ENCODE measurements at places on chromosomes 13 and 19.

DNA sequence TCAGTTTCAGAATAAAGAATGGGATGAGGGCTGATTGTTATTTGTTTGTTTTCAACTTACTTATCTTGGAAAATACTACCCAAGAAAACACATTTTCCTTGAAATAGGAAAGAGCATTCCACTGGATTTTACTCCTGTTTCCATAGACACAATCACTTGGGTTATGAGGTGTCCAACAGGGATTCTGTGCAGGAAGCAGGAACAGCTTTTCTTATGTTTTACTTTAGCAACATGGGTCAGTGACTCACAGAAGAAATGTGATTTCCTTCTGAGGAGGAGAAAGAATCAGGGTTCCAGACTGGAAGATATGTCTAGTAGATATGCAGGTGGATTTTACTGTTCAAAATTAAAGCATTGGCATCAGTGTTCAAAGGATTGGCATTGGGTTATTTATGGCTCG, 180.8 kb upstream of the GPC6 start:
- DNase-seq: no peak

GRCh38 chr19:41265395-41266153, 1.4 kb downstream of the HNRNPUL1 start:
- DNase-seq: no peak

GRCh38 chr13:53747825-53748224, 719.2 kb downstream of the OLFM4 start:
- no peak for DNase-seq

- no peak for DNase-seq
Measured at GRCh38 chr13:44573790-44574465, 2.2 kb downstream of the TSC22D1 start.

DNA sequence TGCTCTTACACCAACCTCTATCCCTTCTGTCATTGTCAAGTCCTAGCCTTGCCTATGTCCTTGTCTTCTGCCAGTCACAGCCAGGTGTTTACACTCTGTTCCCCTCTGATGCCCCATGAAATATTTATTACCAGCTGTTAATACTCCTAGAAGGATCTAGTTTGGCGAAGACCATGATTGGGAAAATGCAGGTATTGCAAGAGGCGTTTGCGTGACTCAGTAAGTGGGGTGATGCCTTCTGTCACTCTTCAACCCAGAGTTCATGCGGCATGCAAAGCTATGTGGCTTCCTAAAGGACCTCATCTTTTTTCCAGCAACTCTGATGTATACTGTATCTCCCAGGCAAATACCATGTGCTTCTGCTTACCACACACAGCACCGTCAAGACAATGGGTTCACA, 81.8 kb upstream of the GJB6 start:
- DNase-seq: no peak

DNA sequence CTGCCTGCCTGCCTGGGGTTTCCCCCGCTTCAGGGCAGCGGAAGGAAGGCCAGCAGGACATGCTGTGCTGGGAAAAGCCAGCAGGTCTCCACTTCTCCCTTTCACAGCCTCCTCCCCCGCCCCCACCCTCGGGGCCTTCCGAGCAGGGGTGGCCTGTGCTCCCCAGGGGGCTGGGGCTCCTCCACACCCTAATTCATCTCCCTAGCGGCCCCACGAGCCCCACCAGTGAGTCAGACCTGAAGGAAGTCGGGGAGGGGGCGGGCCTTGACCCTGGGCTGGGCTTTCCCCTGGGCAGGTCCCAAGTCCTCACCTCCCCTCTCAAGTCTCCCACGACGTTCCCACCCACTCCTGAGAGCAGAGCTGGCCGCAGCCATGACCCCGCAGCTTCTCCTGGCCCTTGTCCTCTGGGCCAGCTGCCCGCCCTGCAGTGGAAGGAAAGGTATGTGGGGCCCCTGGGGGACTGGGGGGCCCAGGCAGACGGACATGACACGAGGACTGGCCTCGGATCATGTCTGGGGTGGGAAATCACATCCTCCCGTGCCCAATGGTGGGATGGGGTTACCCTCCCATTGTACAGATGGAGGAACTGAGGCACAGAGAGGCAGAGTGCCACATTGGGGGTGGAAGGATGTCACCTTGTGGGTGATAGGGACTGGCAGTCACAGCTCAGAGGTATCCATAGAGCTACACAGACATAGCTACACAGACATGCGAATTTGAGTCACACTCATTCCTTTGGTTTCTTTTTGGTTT, at the start of gene EBI3:
EBI3 (plus strand) TSS at position 345 of the 753 bp plus-strand sequence; CDS start at position 373, 28 bp downstream.
- DNase-seq: peak; percentile 45

DNA sequence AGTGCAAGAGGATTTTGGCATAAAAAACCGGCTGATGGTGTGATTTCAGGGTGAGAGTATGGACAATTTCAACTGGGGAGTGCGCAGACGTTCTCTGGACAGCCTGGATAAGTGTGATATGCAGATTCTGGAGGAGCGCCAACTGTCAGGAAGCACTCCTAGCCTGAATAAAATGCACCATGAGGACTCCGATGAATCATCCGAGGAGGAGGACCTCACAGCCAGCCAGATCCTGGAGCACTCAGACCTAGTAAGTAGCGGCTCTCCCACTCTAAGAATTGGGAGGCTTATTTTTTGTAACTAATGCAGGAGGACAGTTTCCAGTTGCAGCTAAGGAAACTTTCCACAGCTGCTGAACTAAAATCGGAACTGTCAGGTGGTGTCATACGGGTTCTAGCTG, 53.6 kb downstream of the ZAR1L start:
- DNase-seq: no peak

DNA sequence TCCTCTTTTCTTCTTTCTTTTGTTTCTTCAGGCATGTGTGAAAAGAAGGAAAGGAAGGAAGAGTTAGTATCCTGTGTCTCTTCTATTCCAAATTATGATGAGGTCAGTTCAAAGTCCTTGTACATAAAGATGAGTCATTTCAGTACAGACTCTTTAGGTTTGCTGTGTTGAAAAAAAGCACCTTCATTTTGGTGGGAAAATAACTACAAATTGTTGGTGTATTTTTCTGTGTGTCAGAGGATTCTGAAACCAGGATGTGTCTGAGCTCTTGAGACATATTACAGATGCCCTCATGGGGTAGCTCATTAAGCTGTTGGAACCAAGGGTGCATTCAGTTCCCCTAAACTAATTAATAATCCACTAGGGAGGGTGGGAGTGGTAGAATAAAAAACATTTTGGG, 5.8 kb upstream of the HSPH1 start:
- DNase-seq: no peak

GRCh38 chr13:37616131-37616530, 17.6 kb upstream of the POSTN start:
- DNase-seq: no peak

- DNase-seq: peak; percentile 89
Measured at GRCh38 chr19:3324405-3324856, 42.0 kb upstream of the NFIC start.

DNA sequence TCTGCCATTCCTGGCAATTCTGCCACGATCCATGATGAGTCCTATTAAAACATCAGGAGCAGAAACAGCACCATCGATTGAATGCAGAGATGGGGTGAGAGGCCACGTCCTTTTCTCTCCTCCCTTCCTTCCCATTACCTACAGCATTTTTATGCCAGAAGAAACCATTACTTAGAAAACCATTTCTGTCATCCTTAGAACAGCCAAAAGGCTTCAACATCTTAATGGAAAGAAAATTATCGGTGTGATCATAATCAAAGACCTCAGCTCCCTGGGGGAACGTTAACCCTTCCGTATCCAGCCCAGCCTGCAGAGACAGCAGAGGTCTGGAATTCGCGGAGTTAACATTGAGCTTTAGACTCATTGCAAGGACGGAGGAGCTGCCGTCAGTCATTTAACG, 56.0 kb upstream of the SIAH3 start:
- no peak for DNase-seq

GRCh38 chr19:12802267-12803106, 618 bp downstream of the THSD8 start:
- DNase-seq: no peak

- peak; percentile 70 for DNase-seq
Measured at GRCh38 chr19:19224852-19225494, 13.2 kb downstream of the NCAN start.

DNA sequence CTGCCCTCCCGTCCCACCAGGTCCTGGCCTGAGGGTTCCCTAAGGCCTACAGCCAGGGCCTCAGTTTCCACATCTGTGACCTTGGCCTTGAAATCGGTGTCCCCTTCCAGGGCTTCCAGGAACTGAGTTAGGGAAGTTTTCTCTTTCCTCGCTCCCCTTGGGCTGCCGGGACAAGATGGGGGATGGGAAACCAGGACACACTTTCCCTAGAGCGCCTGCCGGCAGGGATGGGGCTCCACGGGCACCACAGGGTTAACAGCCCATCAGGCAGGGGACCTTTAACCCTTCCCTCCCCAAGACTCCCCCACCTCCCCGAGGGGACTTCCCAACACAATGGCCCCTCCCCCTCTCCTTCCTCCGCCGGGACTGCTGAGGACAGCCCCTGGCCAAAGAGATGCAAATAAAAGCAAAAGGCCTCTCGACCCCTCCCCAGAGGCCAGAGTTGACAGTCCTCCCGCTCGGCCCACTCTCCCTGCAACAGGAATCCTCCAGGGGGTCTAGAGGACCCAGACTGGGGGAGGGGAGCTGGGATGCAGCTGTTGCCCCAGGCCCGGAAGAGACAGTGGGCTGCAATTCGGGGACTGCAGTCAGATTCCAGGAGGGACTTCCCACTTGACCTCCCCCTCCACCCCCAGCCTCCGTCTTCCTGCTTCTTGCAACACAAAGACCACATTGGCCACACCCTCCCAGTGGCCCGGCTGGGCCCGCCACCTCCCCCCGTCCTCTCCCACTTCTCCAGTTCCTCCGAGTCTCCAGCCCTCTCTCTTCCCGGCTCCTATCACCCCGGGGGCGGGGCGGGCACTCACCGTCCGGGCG, 3.4 kb downstream of the BBC3 start:
- no peak for DNase-seq

GRCh38 chr19:1489463-1490310, 463 bp downstream of the PCSK4 start:
- no peak for DNase-seq

GRCh38 chr13:72462166-72462565, 265.3 kb downstream of the MZT1 start:
- no peak for DNase-seq

GRCh38 chr13:37369616-37370015, 229.0 kb downstream of the POSTN start:
- DNase-seq: no peak

Measured in stimulated activated CD4-positive, alpha-beta T cell treated with anti-CD3 and anti-CD28 coated beads, Interleukin-2, amount 100 ng/mL, for 48 hours (primary cell).